ENCODE measurements at places on chromosomes 6 and 20.
A peak's percentile ranks its signal among the peaks of the same experiment; 100 is the strongest.

DNA sequence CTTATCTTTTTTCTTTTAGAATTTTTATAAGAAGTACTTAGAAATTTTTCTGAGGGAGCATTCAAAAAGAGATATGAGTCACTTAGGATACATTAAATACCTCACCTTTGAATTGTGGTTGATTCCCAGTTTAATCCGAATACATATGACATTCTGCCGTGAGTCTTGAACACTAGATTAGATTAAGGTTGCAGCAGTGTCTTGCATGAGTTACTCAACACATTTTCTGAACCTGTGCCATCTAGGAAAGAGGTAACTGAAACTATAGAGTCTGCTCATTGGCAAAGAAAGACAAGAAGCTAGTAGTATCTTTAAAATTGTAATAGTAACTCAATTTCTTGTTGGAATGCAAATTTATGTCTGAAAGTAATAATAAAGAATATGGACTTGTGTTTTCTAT is 14.9 kb downstream of the PEX3 start:
- no peak for DNase-seq

GRCh38 chr20:40882152-40882551 is 146.5 kb upstream of the TOP1 start:
- DNase-seq = no peak

DNA sequence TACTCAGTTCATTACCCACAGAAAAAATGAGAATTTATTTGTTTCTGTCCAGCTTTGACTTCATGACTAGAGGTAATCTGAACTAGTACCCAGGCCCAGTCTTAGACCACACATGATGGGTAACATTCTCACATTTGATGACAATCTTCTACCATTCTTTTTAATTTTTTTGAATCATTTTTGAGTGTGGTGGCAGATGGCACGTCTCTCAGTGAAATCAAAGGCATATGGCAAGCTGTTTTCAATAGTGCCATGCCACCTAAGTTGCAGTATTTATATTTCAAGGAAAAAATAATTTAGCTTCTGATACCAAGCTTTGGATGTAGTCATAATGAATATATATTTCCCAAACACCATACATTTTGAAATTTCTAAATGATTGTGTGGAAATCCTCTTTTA is 88.8 kb upstream of the HS3ST5 start:
- no peak for DNase-seq

DNA sequence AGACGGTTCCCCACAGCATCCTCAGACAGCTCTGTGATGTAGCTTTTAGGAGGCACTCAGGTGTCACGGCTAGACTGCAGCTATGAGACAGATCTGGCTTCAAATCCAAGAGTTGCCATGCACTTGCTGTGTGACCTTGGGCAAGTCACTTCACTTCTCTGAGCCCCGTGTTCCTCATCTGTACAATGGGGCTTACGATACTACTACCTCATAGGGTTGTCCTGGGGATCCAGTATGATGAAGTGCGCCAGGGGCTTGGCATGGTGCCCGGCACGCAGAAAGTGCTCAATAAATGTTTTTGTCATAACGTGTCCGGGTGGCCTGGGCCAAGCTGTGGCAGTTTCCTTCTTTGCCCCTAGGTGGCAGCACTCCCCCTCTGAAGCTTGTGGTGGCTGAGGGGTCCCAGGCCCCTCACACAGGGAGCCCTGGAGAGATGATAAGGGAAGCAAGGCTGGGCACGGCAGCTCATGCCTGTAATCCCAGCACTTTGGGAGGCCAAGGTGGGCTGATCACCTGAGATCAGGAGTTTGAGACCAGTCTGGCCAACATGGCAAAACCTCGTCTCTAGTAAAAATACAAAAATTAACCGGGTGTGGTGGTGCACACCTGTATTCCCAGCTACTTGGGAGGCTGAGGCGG is 19.1 kb upstream of the CHMP4B start:
- peak; percentile 34 for DNase-seq

DNA sequence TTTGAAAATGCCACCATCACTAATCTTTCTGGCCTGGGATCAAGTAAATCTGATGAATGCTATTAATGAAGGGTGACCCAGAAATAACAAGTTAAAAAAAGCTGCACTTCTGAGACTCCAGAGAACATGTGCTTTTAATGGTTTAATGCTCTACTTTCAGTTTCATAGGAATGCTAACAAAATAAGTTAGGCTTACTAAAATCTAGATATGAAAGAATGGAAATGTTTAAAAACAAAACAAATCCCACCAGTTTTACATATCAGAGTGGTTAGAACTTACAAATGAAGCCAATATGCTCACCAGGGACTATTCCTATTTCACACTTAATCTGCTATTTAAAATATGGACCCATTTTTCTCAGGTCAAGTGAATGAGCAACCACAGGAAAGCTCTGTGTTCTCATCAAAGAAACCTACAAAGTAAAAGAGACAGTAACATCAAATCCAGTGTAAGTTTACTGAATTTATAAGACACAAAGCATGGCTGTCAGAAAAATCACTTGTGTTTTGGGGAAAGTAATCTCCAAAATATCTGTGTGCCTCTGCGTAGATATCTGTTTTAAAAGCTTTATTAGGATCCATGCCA is 40.3 kb downstream of the FYN start:
- no peak for DNase-seq

DNA sequence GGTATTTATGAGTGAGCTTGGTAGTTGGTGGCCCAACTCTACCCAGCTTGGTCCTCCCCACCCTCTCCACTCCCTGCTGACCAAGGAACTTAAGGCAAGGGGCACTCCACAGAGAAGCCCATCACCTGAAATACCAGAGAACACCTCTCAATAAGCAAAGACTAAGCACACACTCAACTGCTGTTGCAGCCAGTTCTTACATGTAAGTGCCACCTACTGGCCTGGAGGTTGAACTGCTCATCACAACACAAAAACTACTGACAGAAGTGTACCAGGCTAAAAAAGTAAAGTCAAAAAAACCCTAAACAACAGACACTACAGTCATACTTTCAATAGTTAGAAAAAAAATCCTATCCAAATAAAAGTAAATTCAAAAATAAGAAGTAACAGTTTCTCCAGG is 146.2 kb downstream of the FAM83B start:
- no peak for DNase-seq

- DNase-seq = no peak
Measured at GRCh38 chr6:90025523-90026061, 131.3 kb downstream of the GJA10 start.

DNA sequence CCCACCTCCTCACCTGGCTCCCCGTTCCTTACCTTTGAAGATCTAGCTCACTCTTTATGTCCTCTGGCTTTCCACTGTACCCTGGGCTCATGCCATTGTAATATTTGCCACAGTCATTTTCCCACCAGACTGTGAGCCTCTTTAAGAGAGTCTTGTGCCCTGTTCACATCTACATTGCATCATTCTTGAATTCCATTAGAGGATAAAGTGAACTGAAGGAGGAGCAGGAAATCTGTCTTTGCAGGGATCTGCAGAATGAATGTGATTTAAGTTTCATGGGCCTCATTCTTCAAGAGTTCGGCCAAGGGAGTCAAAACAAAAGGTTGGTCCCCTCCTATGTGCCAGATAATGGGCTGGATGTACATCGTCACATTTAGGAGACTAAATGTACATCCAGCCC is 272.6 kb upstream of the CITED2 start:
- no peak for DNase-seq

DNA sequence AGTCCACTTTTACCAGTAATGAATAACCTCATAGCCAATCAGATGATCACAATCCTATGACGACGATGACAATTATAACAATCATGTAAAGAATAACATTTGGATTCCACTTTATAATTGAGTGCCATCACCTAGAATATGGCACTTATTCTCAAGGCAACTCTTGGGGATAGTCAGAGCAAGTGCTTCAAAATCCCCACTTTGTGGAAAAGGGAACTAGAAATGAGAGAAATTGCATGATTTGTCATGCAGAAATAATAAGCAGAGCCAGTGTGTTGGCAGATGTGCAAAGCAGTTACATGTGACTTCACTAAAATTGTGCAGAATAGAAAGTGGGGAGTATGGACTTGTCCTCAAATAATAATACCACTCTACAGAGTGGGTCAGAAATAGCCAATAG is 41.3 kb downstream of the FRK start:
- no peak for DNase-seq

DNA sequence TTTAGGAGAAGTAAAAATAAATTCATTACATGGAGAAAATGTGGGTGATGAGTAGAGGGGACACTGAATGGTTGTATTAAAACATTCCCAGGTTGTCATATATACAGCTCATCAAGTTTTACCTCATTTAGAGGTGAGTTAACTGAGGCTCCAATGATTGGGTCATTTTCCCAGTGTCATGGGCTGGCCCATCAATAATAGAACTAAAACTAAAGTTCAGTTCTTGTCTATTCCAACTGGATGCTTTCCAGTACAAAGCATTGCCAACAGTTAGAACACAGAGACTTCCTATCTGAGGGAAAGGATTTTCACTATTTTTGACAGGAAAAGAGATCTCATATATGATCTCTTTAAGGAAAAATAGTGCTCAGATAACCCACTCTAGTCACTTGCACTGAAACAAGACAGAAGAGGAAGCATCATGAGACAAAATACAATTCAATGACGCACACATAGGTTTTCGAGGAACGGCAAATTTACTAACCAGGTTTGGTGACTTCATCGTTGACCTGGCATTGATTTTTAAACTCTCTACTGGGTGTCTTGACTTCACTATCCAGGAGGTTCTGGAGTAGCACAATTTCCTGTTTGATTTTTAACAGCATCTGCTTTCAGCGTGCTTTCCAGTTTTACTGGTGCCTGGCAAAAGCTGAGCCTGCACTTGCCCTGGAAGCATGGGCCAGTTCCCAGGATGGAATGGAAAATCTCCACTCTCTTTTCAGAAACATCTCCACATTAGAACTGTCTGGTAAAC is 195.5 kb upstream of the FBXL4 start:
- no peak for DNase-seq

GRCh38 chr6:112429226-112429625 is 82.1 kb downstream of the RFPL4B start:
- no peak for DNase-seq

- no peak for DNase-seq
Measured at GRCh38 chr6:132414761-132415160, 13.5 kb upstream of the MOXD1 start.

DNA sequence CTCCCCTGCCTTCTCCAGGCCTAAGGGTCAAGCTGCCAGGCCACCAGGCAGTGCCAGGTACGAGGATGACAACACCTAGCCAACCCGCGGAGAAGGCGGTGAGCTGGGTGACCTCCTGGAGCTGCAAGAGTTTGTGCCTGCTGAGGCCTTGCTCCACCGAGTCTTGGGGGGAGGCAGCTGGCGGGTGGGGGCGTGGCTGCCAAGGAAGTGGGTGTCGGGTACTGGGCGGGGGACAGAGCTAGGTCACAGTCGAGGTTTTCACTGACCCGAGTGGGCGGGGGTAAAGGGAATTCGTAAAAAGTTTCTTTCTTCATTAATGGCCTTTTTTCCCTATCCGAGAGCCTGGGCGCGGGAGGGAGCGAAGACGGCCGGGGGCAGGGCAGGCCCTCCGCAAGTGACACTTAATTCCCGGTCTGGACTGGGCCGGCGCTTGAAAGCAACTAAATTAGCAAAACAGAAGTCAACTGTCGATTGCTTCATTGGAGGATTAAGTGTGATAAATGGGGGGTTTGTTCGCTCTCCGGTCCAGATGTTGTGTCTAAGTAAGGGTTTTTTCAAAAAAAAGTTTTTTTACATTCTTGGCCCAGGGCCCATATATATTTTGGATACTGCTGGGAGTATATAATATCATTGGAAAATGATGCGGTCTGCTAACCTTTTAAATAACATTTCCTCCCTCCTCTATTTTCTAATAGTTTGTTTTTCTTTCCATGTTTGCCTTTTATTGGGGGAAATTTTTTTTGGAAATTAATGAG is 43.1 kb upstream of the FOXP4 start:
- no peak for DNase-seq

DNA sequence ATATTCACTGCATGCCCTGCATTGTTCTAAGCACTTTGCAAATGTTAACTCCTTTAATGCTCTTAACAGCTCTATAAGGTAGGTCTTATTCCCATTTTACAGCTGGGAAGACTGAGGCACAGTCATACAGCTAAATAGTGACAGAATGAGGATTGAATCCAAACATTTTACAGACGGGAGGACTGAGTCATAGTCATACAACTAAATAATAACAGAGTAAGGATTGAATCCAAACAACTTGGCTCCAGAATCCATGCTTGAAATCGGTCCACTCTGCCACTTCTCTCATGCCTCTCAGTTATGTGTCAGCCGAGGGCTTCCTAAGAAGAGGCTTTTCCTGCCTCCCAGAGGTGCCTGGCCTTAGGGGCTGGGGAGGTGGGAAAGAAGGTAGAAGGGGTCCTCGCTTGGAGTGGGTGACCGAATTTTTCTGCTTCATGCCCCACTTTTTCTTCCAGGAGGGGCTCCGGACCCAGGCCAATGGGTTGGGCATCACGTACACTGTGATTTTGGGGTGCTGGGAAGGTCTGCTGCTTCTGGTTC is 137.4 kb upstream of the RNF24 start:
- no peak for DNase-seq

DNA sequence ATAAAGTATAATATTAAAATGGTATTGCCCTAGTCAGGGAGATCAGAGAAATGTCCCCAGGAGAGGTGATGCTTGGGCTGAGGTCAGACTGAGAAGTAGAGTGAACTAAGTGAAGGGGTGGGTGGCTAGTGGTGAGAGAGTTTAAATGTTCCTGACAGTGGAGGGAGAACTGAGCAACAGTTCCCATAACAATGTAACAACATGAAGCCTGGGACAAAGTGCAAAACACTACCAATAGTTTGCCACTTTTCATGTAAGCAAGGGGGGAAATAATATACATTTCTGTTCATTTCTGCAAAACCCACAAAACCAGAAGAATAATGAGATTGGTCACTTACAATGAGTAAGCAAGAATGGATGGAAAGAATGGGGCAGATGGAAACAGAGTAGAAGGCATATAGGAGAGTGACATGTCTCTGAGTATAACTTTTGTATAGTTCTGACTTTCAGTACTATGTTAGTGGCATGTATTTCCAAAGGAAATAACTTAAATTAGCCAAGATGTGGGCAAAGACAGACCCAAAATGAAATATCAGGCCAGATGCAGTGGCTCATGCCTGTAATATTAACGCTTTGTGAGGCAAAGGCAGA is 13.3 kb upstream of the FAXC start:
- no peak for DNase-seq

- no peak for DNase-seq
Measured at GRCh38 chr6:138576313-138576712, 77.0 kb upstream of the NHSL1 start.

GRCh38 chr6:33912195-33912594 is 108.4 kb upstream of the MLN start:
- DNase-seq = no peak

DNA sequence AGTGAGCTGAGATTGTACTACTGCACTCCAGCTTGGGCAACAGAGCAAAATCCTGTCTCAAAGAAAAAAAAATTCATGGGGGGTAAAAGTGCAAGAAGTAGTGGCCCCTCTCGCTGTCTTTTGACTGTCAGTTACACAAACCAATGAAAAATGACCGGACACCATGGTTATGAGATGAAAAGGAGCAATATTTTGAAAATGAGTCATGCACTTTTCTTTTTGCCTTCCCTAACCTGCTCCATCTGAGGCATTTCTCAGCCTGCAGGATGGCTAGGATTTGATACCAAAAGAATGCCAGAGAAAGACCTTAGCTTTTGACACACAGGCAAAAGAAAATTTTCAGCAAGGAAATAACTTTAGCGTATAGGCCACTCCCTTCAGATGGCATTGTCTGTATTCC is 181.7 kb upstream of the ARID1B start:
- DNase-seq = no peak

All from effector CD4-positive, alpha-beta T cell (primary cell).